ENCODE measurements at places on chromosomes 1 and 21.
A peak's percentile ranks its signal among the peaks of the same experiment; 100 is the strongest.

GRCh38 chr1:3821004-3821403, 24.7 kb upstream of the LRRC47 start:
- DNase-seq, result no peak

DNA sequence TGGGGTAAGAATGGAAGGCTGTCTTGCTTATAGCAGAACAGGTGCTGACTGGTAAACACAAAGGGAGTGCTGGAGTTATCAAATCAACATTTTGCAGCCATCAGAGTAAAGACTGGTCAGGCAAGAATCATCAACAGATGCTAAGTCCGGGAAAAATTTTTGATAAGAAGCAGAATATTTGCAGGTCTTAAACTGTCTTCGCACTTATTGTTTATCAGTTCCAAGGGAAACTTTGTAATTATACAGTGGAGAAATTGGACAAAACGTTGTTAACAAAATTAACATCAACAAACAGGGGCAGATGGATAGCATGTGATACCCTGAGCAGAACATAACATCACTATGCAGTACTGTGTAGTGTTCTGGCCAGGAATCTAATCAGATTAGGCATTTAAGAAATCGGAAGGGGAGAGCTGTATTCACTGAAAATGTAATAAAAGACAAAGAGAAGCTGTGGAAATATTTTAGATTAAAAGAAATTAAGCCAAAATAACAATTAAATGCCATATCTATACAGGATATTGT, 127.1 kb downstream of the DAB1 start:
- DNase-seq, result no peak

- DNase-seq, result no peak
Observed at GRCh38 chr1:97170300-97170699, 448.7 kb downstream of the PTBP2 start.

DNA sequence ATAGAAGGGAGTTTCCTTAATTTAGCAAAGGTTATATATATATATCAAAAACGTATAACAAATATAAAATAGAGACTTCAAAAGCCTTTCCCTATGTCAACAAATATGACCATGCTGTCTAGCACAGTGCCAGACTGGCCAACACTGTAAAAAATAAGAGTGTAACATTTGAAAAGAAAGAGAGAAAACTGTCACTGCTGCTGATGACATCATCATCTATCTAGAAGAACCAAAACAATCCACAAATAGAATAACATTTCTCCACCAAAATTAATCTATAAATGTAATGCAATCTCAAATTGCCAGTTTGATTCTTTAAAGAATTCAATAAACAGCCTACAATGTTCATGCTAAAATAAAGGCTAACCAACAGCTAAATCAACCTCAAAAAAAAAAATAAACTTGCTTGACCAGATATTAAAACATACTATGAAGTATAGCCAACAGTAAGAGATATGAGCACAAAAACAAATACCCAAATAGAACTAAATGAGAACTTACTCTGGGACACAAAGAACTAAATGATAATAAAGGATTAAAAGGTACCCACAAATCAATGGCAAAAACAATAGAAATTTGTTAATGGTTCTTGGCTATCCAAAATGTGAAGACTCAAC, 50.2 kb downstream of the ENAH start:
- no peak for DNase-seq

GRCh38 chr1:246210756-246211155, 296.3 kb downstream of the SMYD3 start:
- DNase-seq, result no peak

DNA sequence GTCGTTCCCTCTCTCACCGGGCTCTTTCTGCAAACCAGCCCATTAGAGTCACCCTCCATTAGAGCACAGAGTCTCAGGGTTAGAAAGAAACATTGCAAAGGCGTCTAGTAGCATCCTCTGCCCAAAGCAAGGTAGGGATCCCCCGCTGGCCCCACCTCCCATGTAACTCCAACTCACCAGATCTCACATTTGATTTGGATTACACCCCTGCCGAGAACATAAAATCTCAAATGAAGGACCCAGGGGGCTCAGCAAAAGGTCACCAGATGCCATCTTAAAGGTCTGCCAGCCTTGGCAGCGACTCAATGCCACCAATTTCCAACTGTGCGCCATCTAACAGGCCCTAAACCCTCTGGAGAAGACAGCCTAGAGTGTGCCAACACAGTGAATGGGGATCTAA, 14.1 kb downstream of the C1orf87 start:
- DNase-seq, result no peak

DNA sequence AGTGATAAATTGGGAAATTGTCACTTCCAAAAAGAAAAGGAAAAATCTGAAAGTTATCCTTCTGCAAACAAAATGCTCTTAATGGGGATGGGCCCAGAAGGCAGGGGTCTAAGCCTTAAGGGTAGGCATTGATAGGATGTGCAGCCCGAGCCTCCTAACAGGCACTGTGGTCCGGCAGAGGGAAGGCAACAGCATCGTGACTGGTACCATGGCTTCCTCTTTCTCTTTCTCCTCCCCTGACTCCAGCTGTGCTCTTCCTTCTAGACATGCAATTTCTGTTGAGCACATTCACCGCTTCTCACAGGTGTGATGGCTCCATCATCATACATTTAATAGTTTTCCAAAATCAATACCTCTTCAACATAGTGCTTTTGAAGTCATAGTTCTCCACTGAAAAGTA, 91.5 kb downstream of the SELENOF start:
- no peak for DNase-seq

GRCh38 chr21:35510957-35511695, 462.0 kb upstream of the RUNX1 start:
- DNase-seq, result no peak

GRCh38 chr1:86419277-86419903, 4.6 kb upstream of the CLCA2 start:
- DNase-seq, result peak; percentile 75

GRCh38 chr1:22048351-22049192, 3.9 kb upstream of the CDC42 start:
- peak; percentile 52 for DNase-seq

- DNase-seq, result no peak
Observed at GRCh38 chr1:193156117-193156821, 30.1 kb downstream of the B3GALT2 start.

- DNase-seq, result peak; percentile 66
Observed at GRCh38 chr1:100523038-100523652, 14.8 kb upstream of the GPR88 start.

- DNase-seq, result no peak
Observed at GRCh38 chr21:35619184-35619583, 441.1 kb downstream of the SETD4 start.

DNA sequence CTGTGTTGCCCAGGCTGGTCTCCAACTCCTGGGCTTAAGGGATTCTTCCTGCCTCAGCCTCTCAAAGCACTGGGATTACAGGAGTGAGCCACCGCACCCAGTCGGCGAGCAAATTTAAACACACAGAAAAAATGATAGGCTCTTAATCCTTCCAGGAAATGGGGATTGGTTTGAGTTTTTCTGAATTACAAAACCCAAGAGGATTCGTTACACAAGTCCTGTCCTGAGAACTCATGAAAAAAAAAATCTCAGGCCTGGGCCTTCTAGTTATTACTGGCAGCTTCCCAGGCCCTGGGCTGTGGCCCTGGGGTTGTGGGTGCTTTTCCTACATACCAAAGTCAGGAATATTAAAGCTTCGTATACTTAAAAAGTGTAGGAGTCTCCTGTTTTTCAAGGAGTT, 6.3 kb upstream of the IFNGR2 start:
- no peak for DNase-seq

DNA sequence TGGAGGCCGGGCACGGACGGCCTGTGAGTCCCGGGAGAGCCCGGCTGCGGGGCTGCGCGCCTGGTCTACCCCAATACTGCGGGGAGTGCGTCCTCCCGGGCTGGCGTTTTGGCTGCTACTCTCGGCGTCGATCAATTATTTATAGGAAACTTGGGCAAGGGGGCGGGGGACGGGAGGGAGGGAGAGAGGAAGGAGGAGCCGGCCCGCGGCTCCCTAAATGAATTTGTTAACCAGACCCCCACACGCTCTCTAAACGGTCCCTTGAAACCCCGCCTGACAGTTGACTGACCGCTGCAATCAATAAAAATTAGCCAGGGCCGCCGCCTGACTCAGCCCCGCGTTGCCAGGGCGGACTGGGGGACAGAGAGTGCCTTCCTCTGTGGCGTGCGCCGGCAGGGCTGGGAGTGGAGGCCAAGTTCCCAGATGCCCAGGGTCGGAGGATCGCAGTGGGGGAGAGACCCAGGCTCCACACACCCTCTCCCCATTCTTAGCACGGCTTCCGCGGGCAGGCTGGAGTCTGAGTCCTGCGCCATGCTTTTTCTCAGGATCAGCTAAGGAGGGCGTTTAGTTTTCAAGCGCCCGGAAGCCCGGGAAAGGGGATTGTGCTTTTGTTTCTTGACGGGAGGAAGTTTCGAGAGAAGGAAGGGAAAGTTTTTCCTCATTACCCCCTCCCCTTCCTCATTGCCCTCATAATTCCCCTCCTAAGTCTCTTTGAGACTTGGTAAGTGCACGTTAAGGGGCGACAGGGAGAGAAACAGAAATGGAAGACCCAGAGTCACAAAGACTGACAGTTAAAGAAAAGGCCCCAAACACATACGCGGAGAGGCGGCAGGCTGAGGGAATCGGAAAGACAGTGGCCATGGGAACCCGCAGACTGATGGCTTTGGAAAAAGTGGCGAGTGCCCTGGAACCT, 6.2 kb downstream of the PAX7 start:
- no peak for DNase-seq

- DNase-seq, result no peak
Observed at GRCh38 chr1:189775343-189775742, 702.3 kb downstream of the BRINP3 start.

DNA sequence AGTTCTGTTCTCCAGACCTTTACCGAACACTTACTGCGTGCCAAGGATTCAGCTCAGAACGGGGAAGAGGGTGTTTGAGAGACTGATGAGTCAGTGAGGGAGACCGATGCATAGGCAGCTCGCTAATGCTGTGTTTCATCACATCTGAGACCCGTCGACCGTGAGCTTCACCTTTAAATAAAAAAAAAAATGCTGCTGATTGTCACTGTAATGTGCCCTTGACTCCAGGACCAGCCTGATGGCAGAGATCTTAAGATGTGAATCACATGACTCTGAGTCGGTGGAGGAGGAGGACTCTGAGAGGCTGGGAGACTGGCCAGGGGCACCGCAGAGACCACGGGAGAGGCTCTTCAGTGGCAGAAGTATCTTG, 28.8 kb downstream of the SPSB1 start:
- DNase-seq, result no peak

GRCh38 chr1:26410706-26411623, at the start of gene LIN28A:
LIN28A (plus strand) TSS chr1:26410817; CDS start chr1:26410892, 75 bp downstream.
- DNase-seq, result no peak

GRCh38 chr1:170133766-170134495, 11.8 kb upstream of the NTMT2 start:
- no peak for DNase-seq

DNA sequence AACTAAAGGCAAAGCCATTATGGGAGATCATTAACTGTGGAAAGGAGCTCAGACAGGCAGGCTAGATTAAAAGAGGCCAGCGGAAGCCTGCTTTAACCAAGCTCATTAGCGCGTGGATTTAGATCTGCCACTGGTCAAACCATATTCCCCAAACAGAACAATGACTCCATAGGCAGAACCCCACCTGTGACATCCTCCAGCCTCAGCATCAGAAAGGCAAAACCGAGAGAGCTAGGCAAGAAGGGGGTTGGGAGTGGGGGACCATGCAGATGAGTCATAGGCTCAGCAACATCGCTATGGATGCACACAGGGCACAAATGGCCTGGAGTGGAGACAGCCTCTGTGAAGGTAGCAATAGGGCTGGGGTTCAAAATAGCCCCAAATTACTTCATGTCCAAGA, 20.6 kb downstream of the MKNK1 start:
- no peak for DNase-seq

GRCh38 chr1:201447903-201448871, 20.8 kb downstream of the PHLDA3 start:
- DNase-seq, result peak; percentile 91

DNA sequence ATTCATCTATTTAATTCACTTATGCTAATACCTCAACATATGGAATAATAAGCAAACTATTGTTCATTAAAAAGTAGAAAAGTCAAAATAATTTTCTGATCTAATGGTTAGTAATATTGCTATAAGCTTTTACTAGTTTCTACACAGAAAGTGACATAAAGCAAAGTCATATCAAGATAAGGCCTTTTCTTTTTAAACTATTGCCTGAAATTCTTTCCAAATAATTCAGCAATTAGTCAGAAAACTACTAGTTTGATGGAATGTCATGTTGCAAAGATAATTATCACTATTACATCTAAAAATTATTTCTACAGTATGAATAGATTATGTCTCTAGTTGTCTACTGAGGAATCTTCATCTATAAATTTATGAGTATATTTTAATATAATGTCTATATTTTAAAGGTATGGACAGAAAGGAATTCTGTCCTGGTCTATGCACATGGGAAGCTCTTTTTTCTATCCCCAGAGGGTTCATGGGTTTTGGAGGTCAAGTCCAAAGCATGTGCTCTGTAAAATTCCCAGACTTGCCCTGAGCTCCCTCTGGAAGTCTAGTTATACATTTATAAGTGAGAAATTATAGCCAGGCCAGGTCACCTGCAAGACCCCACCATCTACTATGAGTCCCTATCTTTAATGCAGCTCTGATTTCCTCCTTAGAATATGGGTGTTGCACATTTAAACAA, 84.6 kb upstream of the DPYD start:
- DNase-seq, result no peak

DNA sequence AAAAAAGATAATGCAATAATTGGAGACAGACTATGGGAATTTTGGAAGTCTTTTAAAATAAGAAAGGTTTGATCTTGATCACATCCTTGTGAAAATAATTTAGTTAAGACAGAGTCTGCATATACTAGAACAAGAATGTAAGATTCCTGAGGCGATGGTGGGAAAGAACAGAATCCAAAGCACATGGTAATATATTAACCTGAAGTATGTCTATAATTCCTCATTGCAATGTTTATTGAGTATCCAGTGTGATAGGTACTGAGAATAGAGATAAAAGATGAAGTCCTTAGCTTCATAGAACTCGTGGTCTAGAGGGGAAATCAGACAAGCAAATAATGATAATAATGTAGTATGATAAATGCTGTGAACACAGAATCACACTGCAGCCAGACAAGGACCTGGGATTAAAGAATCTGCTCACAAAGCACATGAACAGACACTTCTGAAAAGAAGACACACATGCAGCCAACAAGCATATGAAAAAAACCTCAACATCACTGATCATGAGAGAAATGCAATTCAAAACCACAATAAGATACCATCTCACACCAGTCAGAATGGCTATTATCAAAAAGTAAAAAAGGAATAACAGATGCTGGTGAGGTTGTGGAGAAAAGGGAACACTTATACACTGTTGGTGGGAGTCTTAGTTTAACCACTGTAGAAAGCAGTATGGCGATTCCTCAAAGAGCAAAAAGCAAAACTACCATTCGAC, 6.9 kb upstream of the ANGPTL3 start:
- no peak for DNase-seq

- DNase-seq, result no peak
Observed at GRCh38 chr1:159429074-159429861, 2.7 kb upstream of the OR10J4 start.

GRCh38 chr1:113999799-114000198, 20.5 kb downstream of the OLFML3 start:
- no peak for DNase-seq

- no peak for DNase-seq
Observed at GRCh38 chr1:92365378-92366039, 66.7 kb downstream of the RPAP2 start.

GRCh38 chr1:62283986-62284385, 35.2 kb downstream of the KANK4 start:
- DNase-seq, result no peak
